ENCODE measurements at places on chromosomes 4 and X.

DNA sequence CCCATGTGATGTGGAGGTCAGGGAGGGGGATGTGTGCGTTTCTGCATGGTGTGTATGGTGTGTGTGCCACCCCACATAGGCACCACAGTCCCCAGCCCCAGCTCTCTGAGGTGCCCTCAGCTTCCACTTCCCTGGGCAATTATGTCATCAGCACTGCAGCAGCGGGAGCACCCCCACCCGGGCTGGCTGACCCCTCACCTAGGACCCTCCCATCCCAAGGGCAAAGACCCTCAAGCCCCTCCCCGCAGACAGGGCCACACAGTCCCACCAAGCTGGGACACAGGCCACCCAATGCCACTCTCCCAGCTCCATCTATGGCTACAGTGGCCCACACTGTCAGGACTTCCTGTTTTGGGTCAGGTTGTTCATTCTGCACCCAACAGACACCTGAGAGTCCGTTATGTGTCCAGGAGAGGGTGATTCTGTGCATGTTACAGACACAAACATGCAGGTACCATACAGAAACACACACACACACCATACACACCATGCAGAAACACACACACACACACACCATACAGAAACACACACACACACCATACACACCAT, 75.2 kb downstream of the JAKMIP1 start:
- DNase-seq, result no peak

GRCh38 chr4:21790438-21791029, 158.0 kb downstream of the KCNIP4 start:
- DNase-seq, result no peak

GRCh38 chrX:32153585-32153984, 1057.8 kb downstream of the DMD start:
- DNase-seq, result no peak

- no peak for DNase-seq
These were observed 162.7 kb upstream of the TTC29 start for GRCh38 chr4:147108409-147108808.

GRCh38 chrX:118742176-118742575, 14.8 kb downstream of the IL13RA1 start:
- DNase-seq, result no peak

GRCh38 chr4:56958111-56958517, 19.3 kb downstream of the NOA1 start:
- no peak for DNase-seq

DNA sequence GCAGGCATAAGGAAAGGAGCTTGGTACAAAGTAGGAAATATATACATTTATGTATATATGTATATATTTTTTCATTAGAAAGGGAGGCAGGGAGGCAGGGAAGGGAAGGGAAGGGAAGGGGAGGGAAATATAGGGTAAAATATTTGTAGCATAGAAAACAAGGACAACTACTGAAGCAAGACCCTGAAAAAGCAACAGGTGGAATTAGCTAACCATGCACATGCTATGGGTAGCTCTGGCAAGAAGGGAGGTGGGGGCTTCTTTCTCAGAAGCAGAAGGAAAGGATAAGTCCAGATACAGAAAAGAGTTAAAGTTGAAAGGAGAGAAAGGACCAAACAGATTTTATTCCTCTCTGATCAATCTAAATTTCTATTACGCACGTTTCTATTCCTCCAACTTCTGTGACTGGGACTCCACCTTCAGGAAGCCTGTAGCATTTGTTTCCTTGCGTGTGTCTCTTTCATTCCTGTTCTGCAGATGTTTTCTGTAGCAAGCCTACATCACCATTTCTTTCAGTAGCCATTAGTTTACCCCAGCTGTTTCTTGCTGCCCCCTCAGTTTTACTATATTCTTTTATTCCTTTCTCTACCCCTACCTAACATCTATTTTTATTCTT, 82.9 kb downstream of the OR13H1 start:
- no peak for DNase-seq
